Activated CD4-positive, alpha-beta T cell treated with anti-CD3 and anti-CD28 coated beads, Interleukin-2, Interleukin-4, amounts not matched to agents 100 ng/mL and 50 ng/mL, durations not matched to agents 16 hours and 8 hours (primary cell): ENCODE measurements at places on chromosomes 16 and 17.
A peak's percentile ranks its signal among the peaks of the same experiment; 100 is the strongest.

GRCh38 chr16:3364774-3365427 is 9.2 kb downstream of the OR2C1 start:
- peak; percentile 84 for DNase-seq

GRCh38 chr16:1557576-1557975 is 24.1 kb downstream of the TMEM204 start:
- DNase-seq, result no peak

- no peak for DNase-seq
These were observed 43.8 kb upstream of the CDH13 start for GRCh38 chr16:82582975-82583374.

- DNase-seq, result no peak
These were observed 3.3 kb upstream of the LMF1 start for GRCh38 chr16:974001-974601.

DNA sequence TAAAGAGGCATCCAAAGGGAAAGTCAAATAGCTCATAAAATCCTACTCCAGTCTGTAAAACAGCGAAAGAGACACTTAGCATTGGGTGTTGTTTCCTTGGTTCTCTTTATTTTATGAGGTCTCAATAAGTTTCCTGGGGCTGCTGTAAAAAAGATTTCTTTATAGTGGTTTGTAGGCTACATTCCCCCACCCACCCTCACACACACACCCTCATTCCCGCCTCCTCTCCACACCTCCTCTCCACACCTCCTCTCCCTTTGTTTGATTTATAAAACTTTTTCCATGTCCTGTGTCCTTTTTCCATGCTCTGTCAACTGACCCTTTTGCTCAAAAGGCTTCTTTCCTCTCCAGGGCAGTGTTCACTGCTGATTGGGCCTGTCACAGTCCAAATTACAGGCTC is 178.9 kb upstream of the SOX9 start:
- no peak for DNase-seq

GRCh38 chr16:86231996-86232350 is 278.4 kb upstream of the FOXF1 start:
- DNase-seq, result no peak

GRCh38 chr16:83842756-83843507 is 35.2 kb downstream of the HSBP1 start:
- no peak for DNase-seq

DNA sequence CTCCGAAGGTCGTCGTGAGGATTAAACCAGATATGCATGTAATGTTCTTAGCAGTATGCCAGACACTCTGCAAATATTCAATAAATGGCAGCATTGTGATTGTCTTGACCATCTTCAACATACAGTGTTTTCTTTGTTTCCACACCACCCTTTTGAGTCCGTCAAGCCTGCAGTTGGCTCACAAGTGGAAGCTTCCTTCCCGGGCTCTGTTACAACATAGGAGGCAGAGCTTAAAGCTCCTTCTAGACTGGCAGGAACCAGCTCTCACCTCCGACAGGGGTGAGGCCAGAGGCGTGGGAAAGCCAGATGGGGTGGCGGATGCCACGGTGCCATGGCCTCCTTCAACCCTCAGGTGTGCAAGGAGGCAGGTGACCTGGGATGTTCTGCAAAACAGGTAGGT is 138.3 kb downstream of the FOXL1 start:
- no peak for DNase-seq

GRCh38 chr17:15381707-15382106 is 40.3 kb upstream of the TEKT3 start:
- DNase-seq, result no peak

GRCh38 chr17:38579934-38580333 is 25.8 kb downstream of the SRCIN1 start:
- DNase-seq, result no peak

DNA sequence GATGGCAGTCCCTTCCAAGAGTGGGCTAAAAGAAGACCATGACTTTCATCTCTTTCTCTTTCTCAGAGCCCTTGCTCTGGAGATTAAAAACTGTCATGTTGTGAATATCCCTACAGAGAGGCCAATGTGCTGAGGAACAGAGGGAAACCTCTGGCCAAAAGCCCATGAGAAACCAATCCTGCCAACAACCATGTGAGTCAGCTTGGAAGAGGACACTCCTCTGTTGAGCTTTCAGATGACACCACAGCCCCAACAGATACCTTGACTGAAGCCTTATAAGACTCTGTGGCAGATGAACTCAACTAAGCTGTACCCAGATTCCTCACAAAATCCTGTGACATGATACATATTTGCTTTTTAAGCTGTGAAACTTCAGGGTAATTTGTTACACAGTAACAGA is 19.6 kb downstream of the CPPED1 start:
- DNase-seq, result no peak

DNA sequence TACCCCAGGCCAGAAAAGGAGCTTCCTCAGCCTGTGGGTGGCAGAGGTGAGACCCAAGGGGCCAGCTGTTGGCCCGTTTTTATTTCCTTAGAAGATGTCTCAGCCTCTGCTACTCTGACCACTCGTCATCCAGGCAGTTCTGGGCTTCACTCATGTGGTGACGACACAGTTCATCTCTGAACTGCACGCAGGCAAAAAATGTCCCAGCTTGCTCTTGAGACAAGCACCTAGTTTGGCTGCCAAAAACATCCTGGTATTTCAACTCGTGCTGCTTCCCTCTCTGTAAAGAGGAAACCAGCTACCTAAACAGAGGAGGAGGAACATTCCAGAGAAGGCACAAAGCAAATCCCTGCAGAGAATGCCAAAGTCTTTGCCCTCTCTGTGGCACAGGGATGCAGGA is 125.7 kb downstream of the XYLT1 start:
- peak; percentile 46 for DNase-seq

DNA sequence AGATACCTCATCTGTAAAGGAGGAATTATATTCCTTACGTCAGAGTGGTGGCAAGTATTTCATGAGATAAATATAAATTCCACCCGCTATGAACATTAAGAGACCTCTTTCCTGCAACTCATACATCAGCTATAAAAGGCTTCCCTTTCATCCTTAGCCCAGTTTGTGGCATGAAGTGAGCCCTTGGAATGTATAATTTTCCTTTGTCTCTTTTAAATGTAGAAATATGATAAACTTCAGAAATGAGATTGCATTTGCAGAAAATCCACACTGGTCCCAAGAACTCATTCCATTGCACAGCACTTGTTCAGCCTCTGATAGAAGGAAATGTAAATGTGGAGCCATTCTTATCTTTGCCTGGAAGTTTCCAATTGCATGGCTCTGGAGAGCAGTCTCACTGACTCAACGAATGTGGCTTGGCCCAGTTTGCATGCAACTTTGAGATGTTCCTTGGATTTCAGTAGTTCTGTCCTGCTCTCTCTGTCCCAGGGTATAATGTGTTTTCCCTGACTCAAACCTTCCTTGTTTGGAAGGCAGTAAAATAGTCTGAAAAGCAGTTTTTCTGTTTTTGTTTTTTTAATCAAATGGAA is 746.4 kb downstream of the CDH11 start:
- DNase-seq, result no peak

- DNase-seq, result no peak
These were observed 52.7 kb upstream of the NOG start for GRCh38 chr17:56540836-56541235.

DNA sequence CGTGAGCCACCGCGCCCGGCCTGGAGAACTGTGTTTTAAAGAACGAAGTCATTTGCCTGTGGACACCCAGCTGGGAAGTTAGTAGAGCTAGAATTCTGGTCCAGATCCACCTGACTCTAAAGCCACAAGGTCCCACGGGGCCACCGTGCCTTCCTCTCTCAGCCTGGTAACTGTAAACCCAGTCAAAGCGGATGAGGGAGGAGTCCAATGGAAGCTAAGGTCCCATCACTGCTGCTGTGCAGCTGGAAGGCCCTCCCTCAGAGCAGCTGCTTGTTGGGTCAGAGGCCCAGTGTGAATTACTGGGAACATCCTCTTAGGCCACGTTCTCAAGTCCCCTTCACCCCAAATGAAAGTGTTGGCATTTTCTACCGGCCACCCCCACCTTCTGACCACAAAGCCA is 48.8 kb upstream of the CACNG5 start:
- DNase-seq, result no peak

- no peak for DNase-seq
These were observed 18.1 kb downstream of the ITPRIPL2 start for GRCh38 chr16:19131825-19132218.

DNA sequence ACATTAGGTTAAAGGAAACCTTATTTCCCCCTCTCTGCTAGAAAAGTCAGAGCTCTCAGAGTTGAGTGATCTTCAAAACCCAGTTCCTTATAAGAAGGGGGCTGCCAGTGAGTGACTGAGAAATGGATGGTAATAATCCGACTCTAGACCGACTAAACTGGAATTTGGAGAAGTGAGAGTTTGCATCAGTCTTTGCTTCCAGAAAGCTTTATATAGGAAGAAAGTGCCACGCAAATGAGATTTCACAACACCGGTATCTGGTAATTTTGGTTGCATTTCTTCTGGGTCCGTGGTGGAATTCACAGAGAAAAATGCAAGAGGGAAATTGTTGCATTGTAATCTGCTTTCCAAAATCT is 271.4 kb downstream of the MAF start:
- no peak for DNase-seq

- no peak for DNase-seq
These were observed 3.7 kb downstream of the C16orf78 start for GRCh38 chr16:49377196-49377755.

- no peak for DNase-seq
These were observed 59.8 kb downstream of the CYTH1 start for GRCh38 chr17:78722246-78722761.
